Esophagus squamous epithelium (tissue), 5 donors: ENCODE measurements at places on chromosomes 3 and 15. TPM values are rescaled to one million over a fixed set of nuclear protein-coding genes. Genes with fewer than 3 reads are reported as not detected.

Gene ROPN1
- total RNA-seq = not detected

Gene TERC
- total RNA-seq = 120 TPM

Gene SEMA5B
- total RNA-seq = 0.21 TPM

Gene GOLGA6L7
- total RNA-seq = not detected

Gene LRRIQ4
- not detected for total RNA-seq

Gene ACTC1
- total RNA-seq = 0.09 TPM

Gene GUCA1C
- total RNA-seq = not detected

Gene PLCL2
- 3.3 TPM for total RNA-seq

Gene LRRC2
- not detected for total RNA-seq

Gene GOLGA8N
- total RNA-seq = 6.5 TPM

Gene SUSD5
- 0.76 TPM for total RNA-seq

Gene LIPH
- total RNA-seq = 11.3 TPM

Gene OCA2
- total RNA-seq = 5.5 TPM

Gene SLC22A13
- total RNA-seq = not detected

Gene CAND2
- total RNA-seq = 1.7 TPM

Gene THRB
- total RNA-seq = 7.5 TPM

Gene TP63
- 131 TPM for total RNA-seq

Gene GCSAM
- 0.57 TPM for total RNA-seq

Gene FOXL2
- total RNA-seq = not detected

Gene SCAANT1
- not detected for total RNA-seq

Gene STRIT1
- not detected for total RNA-seq

Gene SNTN
- not detected for total RNA-seq

Gene IQCF5
- not detected for total RNA-seq

Gene TSEN2
- 14.2 TPM for total RNA-seq

Gene AMIGO3
- total RNA-seq = 2.2 TPM

Gene ANKUB1
- total RNA-seq = not detected

Gene ITIH4
- 1.2 TPM for total RNA-seq

Gene SMCO1
- not detected for total RNA-seq

Gene MESP1
- not detected for total RNA-seq

Gene TMEM108
- total RNA-seq = 0.22 TPM

Gene KLHL40
- not detected for total RNA-seq

Gene GP5
- total RNA-seq = not detected

Gene CD200R1
- total RNA-seq = 5.5 TPM

Gene ADAMTS7
- total RNA-seq = 0.47 TPM

Gene RNU5B-1
- total RNA-seq = not detected

Gene ATP13A5
- total RNA-seq = 0.35 TPM

Gene CCR9
- not detected for total RNA-seq
